ENCODE measurements at places on chromosomes 7 and 10.

- H3K27me3 ChIP-seq = no peaks in the 10 kb centered on the region
- H3K36me3 ChIP-seq = no peaks in the 10 kb centered on the region
- peak; percentile 63 for DNase-seq
- H3K4me1 ChIP-seq = peaks cover 3% of the 10 kb centered on the region
- no peak overlapping the region for H3K4me3 ChIP-seq
- no peak overlapping the region for H3K27ac ChIP-seq
Measured at GRCh38 chr7:50595491-50596102, 30.4 kb upstream of the DDC start.

- DNase-seq = no peak
- no peaks in the 10 kb centered on the region for H3K36me3 ChIP-seq
- no peak overlapping the region for H3K27ac ChIP-seq
- H3K4me3 ChIP-seq = no peak overlapping the region
Measured at GRCh38 chr7:127532736-127533135, 52.7 kb downstream of the GCC1 start.

GRCh38 chr7:133963629-133964028 is 163.5 kb upstream of the LRGUK start:
- H3K4me3 ChIP-seq = no peak overlapping the region
- no peaks in the 10 kb centered on the region for H3K4me1 ChIP-seq
- no peaks in the 10 kb centered on the region for H3K27me3 ChIP-seq
- DNase-seq = no peak
- H3K27ac ChIP-seq = no peak overlapping the region
- H3K36me3 ChIP-seq = no peaks in the 10 kb centered on the region

- no peaks in the 10 kb centered on the region for H3K36me3 ChIP-seq
- no peak overlapping the region for H3K4me3 ChIP-seq
- DNase-seq = no peak
- H3K27ac ChIP-seq = no peak overlapping the region
Measured at GRCh38 chr7:146772601-146773000, 656.0 kb downstream of the CNTNAP2 start.

Measured in ovary (tissue), 10 donors.